Stimulated activated CD8-positive, alpha-beta memory T cell treated with anti-CD3 and anti-CD28 coated beads, Interleukin-7, amount 100 ng/mL, for 1 hour (primary cell): ENCODE measurements at places on chromosomes 16 and 17.

DNA sequence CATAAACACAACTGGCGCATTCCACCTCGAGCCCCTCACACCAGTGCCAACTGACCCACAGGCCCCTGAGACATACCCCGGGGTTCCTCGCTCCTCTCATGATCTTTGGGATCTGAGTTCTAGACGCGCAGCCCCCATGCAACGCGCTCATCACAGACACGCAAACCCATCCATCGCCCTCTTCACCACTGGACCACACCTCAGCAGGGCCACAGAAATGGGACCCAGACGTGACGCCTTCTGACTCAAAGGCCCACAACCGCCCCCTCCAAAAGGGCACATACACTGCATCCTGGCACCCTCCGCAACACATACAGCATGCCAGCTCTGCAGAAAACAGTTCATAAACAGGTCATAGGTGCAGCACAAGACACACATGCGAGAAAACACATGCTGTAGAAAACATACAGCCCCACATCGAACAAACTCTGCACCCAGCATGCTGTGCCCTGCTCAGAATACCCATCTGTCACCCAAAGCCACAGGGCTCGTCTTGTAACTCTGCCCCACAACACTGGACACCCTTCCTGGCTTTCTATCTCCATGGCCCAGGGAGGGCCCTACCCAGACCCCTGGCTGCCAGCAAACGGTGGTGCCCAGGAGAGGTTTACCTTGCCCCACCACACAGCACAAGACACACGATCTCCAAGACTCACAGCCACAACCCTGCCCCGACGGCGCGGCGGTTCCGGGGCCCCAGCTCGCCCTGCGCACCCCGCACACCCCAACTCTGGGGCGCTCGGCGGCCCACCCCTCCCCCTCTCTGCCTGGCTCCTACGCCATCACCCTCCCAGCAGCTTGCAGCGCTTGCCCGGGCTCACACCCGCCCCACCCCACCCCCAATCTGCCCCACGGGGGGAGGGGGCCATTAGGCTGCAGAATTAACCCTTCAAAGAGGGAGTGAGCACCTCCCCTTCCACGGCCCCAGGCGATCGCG lies 887 bp downstream of the ZBTB4 start:
- no peak for DNase-seq

GRCh38 chr17:8921147-8921546 lies 44.4 kb downstream of the PIK3R5 start:
- DNase-seq, result no peak

GRCh38 chr16:72099377-72099818 lies 5.8 kb downstream of the DHX38 start:
- DNase-seq, result no peak

- no peak for DNase-seq
These were observed 90.1 kb upstream of the KCNJ18 start for GRCh38 chr17:21602176-21602575.

DNA sequence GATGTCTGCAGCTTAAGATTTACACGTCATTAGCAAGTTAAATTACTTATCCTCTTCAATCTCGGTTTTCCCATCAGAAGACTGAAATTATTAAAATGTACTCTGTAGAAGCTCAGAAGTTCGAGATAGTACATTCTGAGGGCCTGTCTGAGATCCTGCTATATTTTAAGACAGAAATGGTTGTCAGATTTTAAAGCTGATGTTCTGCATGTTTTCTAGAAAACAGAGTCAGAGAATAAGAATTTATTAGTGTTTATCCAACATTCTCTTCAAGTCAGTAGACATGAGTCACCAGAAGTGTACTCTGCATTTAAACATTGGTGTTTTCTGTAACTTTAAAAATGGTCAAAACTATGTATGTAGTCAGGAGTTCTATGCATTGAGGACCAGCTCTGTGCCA lies 155.2 kb upstream of the MYOCD start:
- no peak for DNase-seq

- no peak for DNase-seq
These were observed 13.9 kb downstream of the MAP2K6 start for GRCh38 chr17:69428252-69428980.

- no peak for DNase-seq
These were observed 186.7 kb downstream of the RPTOR start for GRCh38 chr17:80731323-80731722.

DNA sequence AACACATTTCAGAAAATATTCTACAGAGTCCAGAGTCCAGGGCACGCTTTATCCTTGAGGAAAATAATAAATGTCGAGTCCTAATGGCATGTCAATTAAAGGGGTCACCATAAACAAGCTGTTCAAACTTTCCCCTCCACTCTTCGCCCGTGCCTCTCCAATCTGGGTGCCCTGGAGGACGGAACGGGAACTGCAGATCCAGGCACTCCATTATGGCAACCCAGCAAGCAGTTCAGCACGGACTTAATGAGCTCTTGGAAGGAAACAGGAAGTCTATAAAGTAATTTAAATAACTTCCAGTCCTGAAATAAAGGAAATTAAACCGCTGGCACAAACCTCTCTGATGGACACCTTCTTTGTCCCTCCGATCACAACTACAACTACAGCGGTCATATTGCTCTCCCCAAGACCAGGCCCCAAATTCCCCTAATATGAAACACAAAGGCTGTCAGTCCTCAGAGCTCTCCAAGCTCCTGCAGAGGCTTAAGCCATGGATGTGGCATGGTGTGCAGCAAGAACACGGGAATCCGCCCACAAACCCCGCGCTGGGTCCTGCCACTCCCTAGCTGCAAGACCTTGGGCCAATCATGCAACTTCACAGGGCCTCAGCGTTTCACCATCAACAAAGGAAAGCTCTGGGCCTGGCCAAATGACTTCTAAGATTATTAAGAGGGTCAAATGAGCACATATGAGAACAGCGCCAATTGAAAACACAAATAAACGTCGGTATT lies 52.6 kb downstream of the ZFHX3 start:
- DNase-seq, result no peak

GRCh38 chr16:80996688-80997138 lies 10.0 kb downstream of the CMC2 start:
- DNase-seq, result no peak

DNA sequence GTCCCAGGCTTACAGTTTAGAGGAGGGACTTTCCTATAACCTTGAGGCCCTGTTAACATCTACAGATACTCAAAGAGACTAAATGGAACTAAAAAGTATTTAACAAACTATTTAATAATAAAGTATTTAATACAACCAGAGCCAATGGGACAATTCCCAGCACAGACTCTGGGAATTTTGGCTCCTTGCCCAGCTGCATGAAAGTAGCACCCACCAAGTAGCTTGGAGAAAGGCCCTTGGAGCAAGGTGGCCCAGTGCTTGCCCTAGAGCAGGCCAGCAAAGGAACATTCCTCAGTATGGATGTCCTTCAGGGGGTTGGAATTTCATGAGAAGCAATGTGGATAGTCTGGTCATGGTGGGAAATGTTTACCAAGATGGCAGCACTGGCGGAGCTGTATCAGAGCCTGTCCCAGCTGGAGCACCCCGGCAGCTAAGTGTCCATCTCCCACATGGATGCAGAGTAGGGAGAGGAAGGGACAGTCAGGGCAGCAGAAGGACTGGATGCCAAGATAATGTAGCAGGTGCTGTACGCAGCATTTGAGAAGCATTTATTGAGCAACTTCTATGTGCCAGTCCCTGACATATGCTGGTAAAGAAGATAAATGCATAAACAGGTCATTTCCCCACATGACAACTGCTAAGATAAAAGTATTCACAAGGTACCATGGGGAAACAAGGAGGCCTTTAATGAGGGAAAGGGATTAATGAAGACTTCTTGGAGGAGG lies 5.2 kb upstream of the SMARCD2 start:
- DNase-seq, result no peak

GRCh38 chr16:14071576-14072271 lies 605 bp downstream of the MRTFB start:
- DNase-seq, result peak; percentile 1

- no peak for DNase-seq
These were observed 79.4 kb upstream of the KSR1 start for GRCh38 chr17:27376637-27377547.

DNA sequence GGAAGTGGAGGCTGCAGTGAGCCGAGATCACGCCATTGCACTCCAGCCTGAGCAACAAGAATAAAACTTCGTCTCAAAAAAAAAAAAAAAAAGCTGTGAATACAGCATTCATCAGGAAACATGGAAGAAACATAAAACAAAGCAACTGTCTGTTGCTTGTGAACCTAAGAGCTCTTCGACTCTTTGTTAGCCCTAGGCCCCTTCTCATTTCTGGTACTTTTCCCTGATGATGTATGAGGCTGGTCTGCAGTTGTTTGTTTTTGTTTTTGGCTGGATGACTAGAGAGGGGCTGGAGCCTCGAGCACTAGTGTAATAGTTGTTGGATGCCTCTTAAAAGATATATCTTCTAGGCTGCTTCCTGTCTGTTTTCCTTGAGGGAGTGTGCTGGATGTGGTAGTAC lies 113.5 kb downstream of the MAP2K6 start:
- no peak for DNase-seq

DNA sequence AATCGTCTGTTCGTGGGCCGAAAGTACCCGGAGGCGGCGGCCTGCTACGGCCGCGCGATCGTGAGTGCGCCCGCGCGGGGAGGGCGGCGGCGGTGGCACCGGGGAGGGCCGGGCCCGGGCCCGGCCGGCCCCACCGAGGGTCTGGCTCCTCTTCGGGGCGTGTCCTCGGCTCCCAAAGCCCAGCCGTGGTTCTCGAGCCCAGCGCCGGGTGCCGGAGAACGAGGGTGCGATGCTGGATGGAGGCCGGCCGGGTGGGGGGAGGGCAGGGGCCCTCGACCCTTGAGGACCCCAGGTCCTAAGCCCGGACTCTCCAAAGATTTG lies 375 bp downstream of the STUB1 start:
- DNase-seq, result no peak

DNA sequence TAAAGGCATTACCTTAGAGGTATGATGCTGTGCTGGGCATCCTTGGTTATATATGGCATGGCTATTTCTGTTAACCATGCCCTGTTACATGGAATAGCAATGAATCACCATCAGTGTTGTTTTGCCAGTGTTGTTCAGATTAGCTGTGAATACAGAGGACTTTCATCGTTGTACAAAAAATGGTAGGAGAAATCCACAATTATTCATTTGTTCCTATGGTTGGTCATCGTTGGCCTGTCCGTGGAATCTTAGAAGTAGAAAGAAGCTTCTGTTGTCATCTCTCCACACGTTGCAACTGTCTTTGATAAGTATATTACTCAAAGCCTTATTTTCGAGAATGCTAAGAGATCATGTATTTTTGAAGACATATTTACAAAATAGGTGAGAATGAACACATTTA lies 114.3 kb upstream of the CACNG5 start:
- DNase-seq, result no peak

GRCh38 chr16:66093191-66093590 lies 273.3 kb upstream of the CDH5 start:
- DNase-seq, result no peak

DNA sequence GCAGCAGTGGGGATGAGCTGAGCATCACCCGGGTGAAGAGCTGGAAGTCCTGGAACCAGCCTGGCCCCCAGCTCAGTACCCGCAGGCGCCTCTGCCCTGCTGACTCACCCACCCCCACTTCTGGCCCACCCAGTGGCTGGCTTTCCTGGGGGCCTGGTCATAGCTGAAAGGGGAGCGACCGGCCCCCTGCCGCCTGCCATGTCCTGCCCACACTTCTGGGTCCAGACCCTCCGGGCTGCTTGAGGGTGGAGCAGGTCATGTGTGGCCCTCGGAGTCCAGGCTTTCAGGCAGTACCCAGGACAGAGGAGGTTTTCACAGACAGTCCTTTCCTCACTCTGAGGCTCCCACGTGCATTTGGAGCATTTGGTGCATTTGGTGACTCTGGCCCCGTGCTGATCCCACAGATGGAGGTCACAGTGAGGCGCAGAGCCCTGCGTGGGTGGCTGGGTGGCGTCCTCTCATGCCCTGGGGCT lies 7.1 kb upstream of the PIEZO1 start:
- DNase-seq, result no peak

GRCh38 chr16:625117-625976 lies 5.4 kb upstream of the WFIKKN1 start:
- DNase-seq, result no peak

GRCh38 chr17:385836-386140 lies 33.2 kb upstream of the RPH3AL start:
- DNase-seq, result no peak

DNA sequence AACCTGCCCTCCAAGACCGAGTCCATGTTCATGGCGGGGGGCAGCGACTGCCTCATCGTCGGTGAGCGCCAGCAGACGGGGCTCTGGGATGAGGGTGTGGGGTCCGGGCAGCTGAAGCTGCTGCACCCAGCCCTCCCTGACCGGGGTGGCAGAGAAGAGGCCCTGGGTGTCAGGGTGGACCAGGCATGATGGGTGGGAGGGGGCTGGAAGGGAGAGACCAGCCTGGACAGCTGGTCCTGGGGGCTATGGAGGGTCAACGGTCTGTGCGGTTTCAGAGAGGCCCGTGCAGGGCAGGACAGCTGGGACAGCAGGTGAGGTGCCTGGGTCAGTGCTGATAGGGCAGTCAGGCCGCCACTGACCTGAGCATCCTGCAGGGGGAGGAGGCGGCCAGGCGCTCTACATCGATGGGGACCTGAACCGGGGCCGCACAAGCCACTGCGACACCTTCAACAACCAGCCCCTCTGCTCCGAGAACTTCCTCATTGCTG lies 13.3 kb upstream of the ATP6V0C start:
- no peak for DNase-seq

- DNase-seq, result no peak
These were observed 229.3 kb downstream of the HS3ST3A1 start for GRCh38 chr17:13372432-13372831.

- DNase-seq, result no peak
These were observed 24.1 kb downstream of the SLC7A5 start for GRCh38 chr16:87845213-87845612.

- DNase-seq, result no peak
These were observed 30.5 kb upstream of the JPH3 start for GRCh38 chr16:87571868-87572244.

GRCh38 chr16:28069971-28070794 lies 6.7 kb upstream of the GSG1L start:
- DNase-seq, result no peak

DNA sequence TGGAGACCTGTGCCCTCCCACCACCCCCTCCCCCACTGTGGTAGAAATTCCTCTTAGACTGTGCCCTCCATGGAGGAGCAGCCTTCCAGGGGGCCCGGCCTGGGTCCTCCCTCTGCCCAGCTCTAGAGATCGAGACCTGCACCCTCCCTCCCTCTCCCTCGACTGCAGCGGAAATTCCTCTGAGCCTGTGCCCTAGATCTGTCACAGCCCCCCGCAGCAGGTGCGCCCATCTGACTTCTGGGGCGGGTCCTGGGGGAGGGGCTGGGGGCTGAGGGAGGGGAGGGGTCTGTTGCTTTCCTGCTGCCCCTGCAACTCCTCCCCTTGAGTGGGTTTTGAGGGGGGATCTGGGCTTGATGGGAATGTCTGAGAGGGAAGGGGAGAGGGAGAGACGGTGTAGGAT lies 177.8 kb upstream of the GSE1 start:
- DNase-seq, result no peak
